ENCODE measurements at places on chromosomes 6 and 20. TPM values are rescaled to one million over a fixed set of nuclear protein-coding genes. Genes with fewer than 3 reads are reported as not detected.

GRCh38 chr6:70369332-70369950, 43.9 kb upstream of the FAM135A start:
- peak; percentile 71 for DNase-seq
- no peak overlapping the region for H3K27ac ChIP-seq
- no peaks in the 10 kb centered on the region for H3K36me3 ChIP-seq

DNA sequence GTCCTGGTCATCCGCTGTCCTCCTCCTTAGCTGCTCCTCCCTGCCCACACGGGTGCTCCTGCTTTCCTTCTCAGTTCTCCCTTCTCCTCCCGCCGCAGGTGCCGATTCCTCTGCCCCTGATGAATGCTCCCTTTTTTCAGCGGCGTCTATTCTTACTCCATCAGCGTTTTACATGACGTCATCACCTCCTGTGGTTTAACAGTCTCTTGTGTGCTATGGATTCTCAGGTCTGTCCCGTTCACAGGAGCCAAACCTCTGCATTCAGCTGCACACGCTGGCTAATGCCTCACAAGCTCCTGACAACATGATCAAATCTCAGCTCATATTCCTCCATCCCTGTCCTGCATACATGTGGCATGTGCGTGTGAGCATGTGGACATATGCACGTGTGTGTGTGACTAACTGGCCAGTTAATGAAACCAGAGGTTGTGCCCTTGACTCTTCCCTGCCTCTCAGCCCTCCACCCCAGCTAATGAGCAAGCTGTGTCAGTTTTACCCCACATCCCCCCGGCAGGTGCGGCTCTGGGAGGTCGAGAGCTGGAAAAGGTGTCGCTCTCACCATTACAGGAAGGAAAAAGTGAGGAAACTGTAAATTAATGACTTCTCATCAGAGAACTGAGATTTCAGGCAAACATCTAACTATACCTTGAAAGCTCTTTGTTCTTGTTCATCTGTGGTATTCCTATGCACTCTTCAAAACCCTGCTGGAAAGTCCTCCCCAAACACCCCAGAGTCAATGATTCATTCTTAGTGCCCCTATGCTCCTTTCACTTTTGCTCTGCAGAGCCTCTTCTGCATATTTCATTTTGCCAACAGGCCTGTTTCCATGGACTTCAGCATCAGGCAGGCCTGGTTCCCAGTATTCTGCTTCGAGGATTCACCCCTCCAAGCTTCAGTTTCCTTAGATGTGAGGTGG, 163.1 kb downstream of the TTLL2 start:
- H3K36me3 ChIP-seq = no peaks in the 10 kb centered on the region
- DNase-seq = no peak
- peak overlapping the region; percentile 63 for H3K27ac ChIP-seq
- peaks cover 12% of the 10 kb centered on the region for H3K27me3 ChIP-seq
- peaks cover 13% of the 10 kb centered on the region for H3K4me1 ChIP-seq

GRCh38 chr20:13990465-13990864, at the start of gene SEL1L2:
Gene SEL1L2 (minus strand): TSS chr20:13990614. CDS start chr20:13990534, 80 bp downstream.
- peaks cover 3% of the 10 kb centered on the region for H3K27me3 ChIP-seq
- DNase-seq = peak; percentile 25
- H3K27ac ChIP-seq = peak within 1 kb of the TSS; percentile 86
- H3K4me1 ChIP-seq = peaks cover 13% of the 10 kb centered on the region
- peak within 1 kb of the TSS; percentile 46 for H3K4me3 ChIP-seq

- H3K4me3 ChIP-seq = no peak overlapping the region
- H3K27ac ChIP-seq = no peak overlapping the region
- no peaks in the 10 kb centered on the region for H3K27me3 ChIP-seq
- H3K4me1 ChIP-seq = peaks cover 4% of the 10 kb centered on the region
- H3K36me3 ChIP-seq = peaks cover 11% of the 10 kb centered on the region
- no peak for DNase-seq
Observed at GRCh38 chr6:87660226-87660911, 41.7 kb downstream of the AKIRIN2 start.

- no peaks in the 10 kb centered on the region for H3K4me1 ChIP-seq
- no peaks in the 10 kb centered on the region for H3K27me3 ChIP-seq
- peaks cover 4% of the 10 kb centered on the region for H3K36me3 ChIP-seq
- no peak for DNase-seq
Observed at GRCh38 chr20:55882910-55883309, 122.4 kb downstream of the CBLN4 start.

- H3K27ac ChIP-seq = no peak overlapping the region
- H3K27me3 ChIP-seq = no peaks in the 10 kb centered on the region
- H3K4me3 ChIP-seq = no peak overlapping the region
- no peak for DNase-seq
- peaks cover 3% of the 10 kb centered on the region for H3K4me1 ChIP-seq
Observed at GRCh38 chr6:112004201-112005012, 49.5 kb upstream of the CCN6 start.

TMEM170B gene
- 19.3 TPM for total RNA-seq
